ENCODE measurements at places on chromosomes 12 and 14. TPM values are rescaled to one million over a fixed set of nuclear protein-coding genes. Genes with fewer than 3 reads are reported as not detected.

IL31 gene
- not detected for total RNA-seq

IFI27 gene
- total RNA-seq: 0.87 TPM

ANKRD33 gene
- not detected for total RNA-seq

STON2 gene
- total RNA-seq: 2.6 TPM

DNAAF2 gene
- total RNA-seq: 12.6 TPM

TAS2R31 gene
- total RNA-seq: 0.27 TPM

OR4K14 gene
- not detected for total RNA-seq

PLEKHG7 gene
- total RNA-seq: not detected

SLC17A8 gene
- total RNA-seq: not detected

KRT8 gene
- total RNA-seq: 5,279 TPM

NFKBIA gene
- 247 TPM for total RNA-seq

VWF gene
- total RNA-seq: 0.27 TPM

OR4K5 gene
- not detected for total RNA-seq

Data from A549 treated with dexamethasone at 1 μM for 4 hours (cell line).